Foreskin keratinocyte (primary cell): ENCODE measurements at places on chromosomes 4 and X. TPM values are rescaled to one million over a fixed set of nuclear protein-coding genes. Genes with fewer than 3 reads are reported as not detected.

LGI2 gene
- total RNA-seq, result not detected in 2 replicates

GRCh38 chr4:88817740-88818139, 120.1 kb upstream of the NAP1L5 start:
- DNase-seq, result no peak

DNA sequence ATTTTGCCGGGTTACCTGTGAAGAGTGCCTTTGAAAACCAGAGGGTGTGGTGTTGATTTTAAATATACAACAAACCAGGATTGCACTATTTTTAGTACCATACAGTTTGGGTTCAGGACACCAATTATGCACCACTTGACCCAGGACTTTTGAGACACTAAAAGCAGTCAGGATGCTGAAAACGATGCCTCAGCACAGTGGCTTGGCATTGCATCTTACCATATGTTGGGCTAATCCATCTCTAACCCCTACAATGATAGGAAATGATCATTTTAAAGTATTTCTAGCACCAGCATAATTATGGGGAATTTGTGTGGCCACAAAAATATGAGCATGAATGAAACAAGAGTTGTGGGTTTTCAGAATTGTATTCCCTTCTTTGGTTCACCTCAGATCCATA, 4.1 kb downstream of the IBSP start:
- DNase-seq, result no peak

DNA sequence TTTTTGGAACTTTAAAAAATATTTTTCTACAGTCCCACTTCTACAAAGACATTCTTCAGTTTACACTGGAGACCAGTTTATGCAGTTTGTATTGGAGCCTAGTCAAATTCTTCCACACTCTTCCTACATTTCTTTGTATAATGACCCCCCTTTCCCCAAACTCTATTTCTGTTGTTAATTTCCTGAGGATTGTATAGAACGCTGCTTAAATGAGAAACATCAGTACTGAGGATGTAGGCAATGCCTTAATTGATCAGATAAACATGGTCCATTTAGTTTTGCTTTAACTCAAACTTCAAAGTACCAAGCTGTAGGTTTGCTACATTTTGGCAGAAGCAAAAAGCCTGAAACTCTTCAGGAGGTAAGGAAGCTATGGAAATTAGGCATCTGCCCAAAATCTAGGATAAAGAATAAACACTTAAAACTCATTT, 155.5 kb downstream of the SLC7A11 start:
- DNase-seq, result no peak
